ENCODE measurements at places on chromosomes 11 and 22.

DNA sequence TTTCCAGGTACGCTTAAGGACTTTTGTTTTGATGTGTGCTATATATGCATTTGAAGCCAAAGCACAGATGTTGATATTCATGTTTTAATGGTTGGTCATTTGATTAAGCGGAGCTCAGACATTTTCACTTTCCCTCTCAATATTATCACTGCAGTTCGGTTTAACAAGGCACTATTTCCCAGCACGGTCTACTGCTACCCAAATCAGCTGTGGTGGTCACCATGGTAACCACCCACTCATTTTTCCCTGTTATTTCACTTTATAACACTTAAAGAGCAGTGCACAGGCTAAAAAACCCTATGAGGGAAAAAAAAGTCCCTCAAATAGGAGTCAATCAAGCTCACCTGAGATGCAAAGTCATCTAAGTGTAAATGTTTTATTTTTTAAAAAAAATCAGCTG, 439.6 kb upstream of the CCDC90B start:
- peak; percentile 55 for DNase-seq

- DNase-seq: peak; percentile 89
Observed at GRCh38 chr11:102109896-102110760, at the start of gene YAP1. Gene YAP1 (plus strand): TSS chr11:102110447. CDS start chr11:102110849, 402 bp downstream.

DNA sequence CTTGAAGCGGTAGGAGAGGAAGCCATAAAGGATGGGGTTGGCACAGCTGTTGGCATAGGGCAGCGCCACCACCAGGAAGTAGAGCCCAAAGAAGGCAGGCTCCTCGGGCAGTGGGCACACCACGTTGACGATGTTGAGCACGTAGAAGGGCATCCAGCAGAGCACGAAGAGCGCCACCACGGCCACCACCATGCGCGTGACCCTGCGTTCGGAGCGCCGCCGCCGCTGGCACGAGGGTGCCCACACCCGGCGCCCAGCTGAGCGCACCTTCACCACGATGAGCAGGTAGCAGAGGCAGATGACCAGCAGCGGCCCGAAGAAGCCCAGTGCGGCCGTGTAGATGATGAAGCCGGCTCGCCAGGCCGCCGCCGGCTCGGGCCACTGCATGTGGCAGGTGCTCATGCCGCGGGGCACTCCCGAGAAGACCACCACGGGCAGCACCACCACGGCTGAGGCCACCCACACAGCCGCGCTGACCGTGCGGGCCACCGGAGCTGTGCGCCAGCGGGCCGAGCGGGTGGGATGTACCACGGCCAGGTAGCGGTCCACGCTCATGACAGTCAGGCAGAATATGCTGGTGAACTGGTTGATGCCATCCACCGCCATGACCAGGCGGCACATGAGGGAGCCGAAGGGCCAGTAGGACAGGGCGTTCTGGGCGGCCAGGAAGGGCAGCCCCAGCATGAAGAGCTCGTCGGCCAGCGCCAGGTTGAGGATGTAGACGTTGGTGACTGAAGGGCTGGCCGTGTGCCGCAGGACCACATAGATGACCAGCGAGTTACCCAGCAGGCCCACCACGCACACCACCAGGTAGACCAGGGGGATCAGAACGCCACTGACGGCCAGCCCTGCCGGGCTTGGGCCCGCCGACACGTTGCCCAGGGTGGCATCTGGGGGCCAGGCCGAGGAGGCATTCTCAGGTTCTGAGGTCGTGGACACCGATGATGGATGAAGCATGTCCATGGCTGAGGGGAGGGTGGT, 5.1 kb downstream of the SSTR3 start:
- no peak for DNase-seq

DNA sequence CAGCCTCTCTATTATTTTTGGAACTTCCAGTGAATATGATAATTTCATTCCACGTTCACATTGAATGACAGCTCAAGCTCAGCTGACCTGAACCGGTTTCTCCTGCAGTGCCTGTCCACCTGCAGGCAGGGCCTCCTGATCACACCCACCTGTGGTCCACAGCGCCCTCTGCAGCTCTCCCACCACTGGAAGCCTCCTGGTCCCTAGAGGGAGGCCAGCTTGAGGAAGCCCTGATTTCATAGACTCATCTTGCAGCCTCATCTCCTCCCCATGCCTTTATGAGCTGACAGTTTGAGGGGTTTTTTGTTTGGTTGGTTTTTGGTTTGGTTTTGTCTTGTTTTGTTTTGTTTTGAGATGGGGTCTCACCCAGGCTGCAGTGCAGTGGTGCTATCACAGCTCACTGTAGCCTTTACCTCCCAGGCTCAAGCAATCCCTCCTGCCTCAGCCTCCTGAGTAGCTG, 29.9 kb upstream of the MALAT1 start:
- peak; percentile 88 for DNase-seq

GRCh38 chr11:125958872-125959400, 13.1 kb downstream of the VSIG10L2 start:
- no peak for DNase-seq

DNA sequence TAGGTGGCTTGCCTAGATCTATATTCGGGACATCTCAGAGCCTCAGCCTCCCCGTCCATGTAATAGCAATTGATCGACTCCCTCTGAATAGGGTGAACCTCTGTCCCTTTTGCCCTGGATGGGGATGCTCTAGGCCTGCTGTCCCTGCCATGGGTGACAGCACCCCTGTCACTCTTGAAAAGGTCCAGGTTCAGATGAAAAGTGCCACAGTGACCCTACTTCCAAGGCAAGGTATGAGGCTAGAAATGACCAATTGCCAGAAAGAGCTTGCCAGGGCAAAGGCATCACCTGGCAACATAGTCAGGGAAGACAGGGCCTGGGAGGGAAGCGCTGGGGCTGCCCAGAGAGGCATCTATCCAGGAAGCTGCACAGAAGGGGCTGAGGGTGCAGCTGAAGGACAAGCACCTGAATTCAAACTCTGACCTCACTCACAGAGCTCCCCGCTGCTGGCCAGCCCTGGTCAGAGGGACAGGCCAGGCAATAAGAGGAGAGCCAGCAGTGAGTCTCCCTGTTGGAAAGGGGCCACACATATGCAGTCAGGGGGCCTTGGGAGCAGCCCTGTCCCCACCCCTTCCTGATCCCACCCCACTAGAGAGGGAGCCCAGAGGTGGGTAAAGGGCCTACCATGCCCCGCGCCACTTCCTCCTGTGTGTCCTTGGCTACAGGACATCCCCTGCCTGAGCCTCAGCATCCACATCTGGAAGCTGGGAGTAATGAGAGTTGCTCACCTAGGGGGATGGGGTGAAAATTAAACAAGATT, 9.0 kb upstream of the APOBEC3A start:
- no peak for DNase-seq

- DNase-seq: no peak
Observed at GRCh38 chr11:102251423-102251822, 65.9 kb upstream of the BIRC3 start.

- peak; percentile 64 for DNase-seq
Observed at GRCh38 chr11:130606781-130607511, 158.5 kb downstream of the ADAMTS15 start.

- peak; percentile 60 for DNase-seq
Observed at GRCh38 chr11:46247659-46248058, 29.8 kb upstream of the CREB3L1 start.

- no peak for DNase-seq
Observed at GRCh38 chr11:131653260-131653659, 282.8 kb downstream of the NTM start.

- DNase-seq: no peak
Observed at GRCh38 chr22:27842669-27843431, 41.3 kb upstream of the MN1 start.

- DNase-seq: no peak
Observed at GRCh38 chr11:4026389-4026788, 68.2 kb upstream of the RRM1 start.

DNA sequence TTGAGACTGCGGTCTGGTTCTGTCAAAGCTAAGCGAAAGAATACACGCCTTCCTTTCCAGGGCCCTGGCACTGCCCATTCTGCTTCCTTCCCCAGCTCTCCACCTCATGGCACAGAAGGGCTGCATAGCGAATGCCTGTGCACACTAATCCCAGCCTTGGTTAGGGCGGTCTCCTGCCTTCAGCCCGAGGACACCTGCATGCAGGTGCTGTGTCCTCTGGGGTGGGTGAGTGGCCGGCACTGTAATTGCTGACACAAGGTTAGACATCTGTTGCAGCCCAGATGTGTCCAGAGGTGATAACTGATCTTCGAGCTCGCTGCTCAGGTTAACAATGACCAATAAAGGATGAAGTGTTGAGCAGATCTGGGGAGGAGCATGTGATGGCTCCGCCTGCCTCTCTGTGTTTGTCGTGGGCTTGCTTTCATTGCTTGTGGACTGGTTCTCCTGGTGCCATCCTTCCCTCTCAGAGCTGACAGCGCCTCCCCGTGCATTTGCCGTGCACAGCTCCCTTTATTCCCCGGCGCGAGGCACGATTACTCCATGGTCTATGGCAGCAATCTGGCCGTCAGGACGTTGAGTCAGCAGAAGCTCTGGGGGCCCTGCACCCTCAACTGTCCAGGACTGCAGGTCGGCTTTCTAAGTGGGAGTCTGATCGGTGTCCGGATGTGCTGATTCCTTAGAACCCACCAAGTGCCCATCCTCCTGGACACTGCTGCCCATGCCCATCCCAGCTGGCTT, 1088.2 kb downstream of the BRD1 start:
- no peak for DNase-seq

DNA sequence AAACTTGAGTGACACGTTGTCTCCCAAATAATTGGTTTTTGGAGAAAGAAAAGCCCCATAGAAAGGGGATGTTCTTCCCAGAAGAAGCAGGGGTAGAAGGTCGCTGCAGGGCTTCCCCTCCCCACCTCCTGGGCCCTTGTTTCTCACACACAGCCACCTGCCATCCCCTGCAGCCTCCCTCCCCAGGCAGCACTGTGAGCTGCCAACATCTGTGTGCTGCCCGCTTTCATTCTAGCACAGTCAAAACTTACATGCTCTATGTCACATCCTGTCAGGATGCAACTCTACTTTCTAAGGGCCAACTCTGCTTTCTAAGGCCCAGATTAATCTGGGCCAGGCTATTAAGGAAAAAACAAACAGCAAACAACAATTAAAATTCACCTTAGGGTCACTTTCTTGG, 309.4 kb upstream of the ZC3H12C start:
- DNase-seq: no peak

All from thyroid gland (tissue), 4 donors.